H1 (cell line): ENCODE measurements at places on chromosomes 1 and 21. TPM values are rescaled to one million over a fixed set of nuclear protein-coding genes. Genes with fewer than 3 reads are reported as not detected.
A peak's percentile ranks its signal among the peaks of the same experiment; 100 is the strongest.

- no peak for DNase-seq
Observed at GRCh38 chr1:65694126-65694525, 98.6 kb upstream of the PDE4B start.

The CRNN gene
- not detected in 2 replicates for polyA plus RNA-seq

The KIF17 gene
- polyA plus RNA-seq, result 6.9 and 10.5 TPM in 2 replicates

DNA sequence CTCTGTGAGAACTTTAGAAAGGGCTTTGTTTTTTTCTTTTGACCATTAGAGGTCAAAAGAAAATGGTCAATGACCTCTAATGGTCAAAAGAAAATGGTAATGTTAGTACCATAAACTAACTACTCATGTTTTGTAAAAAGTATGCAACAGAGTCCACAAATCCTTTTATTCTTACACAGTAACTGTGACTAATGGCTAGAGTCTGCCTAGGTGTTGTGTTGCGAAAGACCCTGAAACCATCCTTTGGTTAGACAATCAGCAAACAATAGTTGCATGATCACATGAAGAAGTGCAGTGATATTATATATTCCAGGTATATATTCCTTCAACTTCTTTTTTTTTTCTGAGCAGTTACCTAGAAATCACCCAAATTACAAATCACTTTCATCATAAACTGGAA lies 40.9 kb downstream of the NEGR1 start:
- no peak for DNase-seq

- no peak for DNase-seq
Observed at GRCh38 chr1:229194096-229194495, 76.8 kb upstream of the RAB4A start.

DNA sequence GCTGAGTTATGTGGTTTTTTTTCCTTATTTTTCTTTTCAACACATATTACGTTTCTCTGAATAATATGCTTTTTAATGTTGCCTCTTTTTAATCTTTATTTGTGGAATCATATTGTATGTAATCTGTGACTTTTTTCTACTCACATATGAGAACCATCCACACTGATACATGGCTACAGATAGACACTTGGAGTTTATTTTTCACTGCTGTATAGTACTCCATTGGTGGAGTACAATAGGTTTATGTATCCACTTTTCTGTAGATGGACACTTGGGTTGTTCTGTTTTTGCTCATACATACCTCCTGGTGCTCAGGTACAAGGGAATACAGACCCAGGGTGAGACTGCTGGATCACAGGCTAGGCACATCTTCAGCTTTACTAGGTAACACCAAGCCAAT lies 71.5 kb upstream of the ERG start:
- DNase-seq, result no peak

DNA sequence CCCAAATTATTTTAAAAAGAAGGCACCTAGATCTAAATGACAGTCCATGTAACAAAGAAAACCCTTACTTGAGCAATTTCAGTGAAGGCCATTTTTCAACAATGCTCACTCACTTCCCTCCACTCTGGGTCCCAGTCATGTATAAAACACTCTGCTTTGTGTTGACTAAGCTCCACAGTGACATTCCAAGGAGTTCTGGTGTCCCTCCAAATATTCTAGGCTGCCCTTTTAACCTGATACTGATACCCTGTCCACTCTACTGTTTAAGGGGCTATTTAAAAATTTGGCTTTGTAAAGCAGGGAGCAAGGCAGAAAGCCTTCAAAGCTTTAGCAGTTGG lies 73.6 kb downstream of the GNG12 start:
- no peak for DNase-seq

The NOC2L gene
- polyA plus RNA-seq, result 74.7 and 115 TPM in 2 replicates

DNA sequence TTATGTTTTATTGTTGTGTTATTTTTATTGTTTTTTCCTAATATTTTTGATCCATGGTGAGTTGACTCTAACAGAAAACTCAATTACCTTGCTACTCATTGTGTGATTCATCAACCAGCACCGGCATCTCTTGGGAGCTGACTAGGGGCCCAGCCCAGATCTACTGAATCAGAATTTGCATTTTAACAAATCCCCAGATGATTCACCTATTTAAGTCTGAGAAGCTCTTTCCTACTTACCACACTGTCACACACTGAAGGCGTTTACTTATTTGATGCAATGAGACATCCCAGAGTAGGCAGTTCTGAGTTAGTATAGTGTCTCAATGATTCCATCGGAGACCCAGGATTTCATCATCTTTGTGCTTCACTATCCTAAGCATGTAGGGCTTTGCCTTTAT lies 416.6 kb downstream of the RWDD3 start:
- peak; percentile 2 for DNase-seq

GRCh38 chr1:193111641-193112090 lies 6.5 kb upstream of the GLRX2 start:
- no peak for DNase-seq

The CNIH3 gene
- 2.8 and 3.7 TPM in 2 replicates for polyA plus RNA-seq

GRCh38 chr1:87888446-87888845 lies 559.8 kb downstream of the LMO4 start:
- no peak for DNase-seq

DNA sequence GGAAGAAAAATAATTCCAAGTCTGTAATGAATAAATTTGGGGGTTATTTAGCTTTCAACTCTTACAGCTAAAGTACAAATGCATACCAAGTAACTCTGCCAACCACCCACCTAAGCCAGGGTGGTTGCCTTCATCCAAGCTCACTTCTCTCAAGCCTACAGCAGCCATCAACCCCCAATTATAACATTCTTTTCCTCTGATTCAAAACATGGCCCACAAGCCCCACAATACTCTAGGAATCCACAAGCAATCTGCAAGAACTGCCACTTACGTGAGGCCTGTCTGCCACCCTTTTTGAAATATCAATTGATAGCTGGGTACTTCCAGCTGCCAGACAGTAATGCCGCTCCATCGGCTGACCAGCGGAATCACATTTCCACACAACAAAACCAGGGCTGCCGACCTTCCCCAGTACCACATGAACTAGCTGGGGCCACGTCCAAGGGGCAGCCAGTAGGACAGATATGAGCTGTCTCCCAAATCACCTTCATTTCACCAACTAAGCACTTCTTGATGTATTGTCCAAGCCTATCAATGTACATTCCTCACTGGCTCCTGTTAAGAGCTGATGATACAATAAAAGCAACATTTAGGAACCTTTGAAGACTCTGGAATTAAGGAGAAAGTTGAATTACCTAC lies 3.2 kb downstream of the LBR start:
- no peak for DNase-seq

- no peak for DNase-seq
Observed at GRCh38 chr1:224212618-224213061, 29.6 kb downstream of the DEGS1 start.

GRCh38 chr1:38044221-38045215 lies 2.1 kb downstream of the POU3F1 start:
- DNase-seq, result peak; percentile 68

DNA sequence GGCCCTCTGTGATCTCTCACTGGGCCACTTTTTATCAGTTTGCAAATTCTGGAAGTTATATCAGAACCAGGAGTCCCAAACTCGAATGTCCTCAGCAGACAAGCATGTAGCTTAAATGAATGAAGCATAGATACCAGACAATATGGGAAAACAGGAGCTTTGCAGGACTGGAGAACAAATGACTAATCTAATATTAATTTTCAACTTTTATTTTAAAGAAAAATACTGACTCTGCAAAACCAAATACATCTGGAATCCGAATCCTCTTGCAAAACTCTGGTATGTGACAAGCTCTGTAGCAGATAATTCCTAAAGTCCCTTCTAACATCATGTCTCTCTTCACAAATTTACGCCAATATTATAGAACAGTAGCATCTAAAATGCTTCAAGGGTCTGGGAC lies 427.4 kb downstream of the TTLL7 start:
- no peak for DNase-seq

The OR2T10 gene
- not detected in 2 replicates for polyA plus RNA-seq

The CD84 gene
- polyA plus RNA-seq, result not detected in 2 replicates
